Fibroblast of skin of left quadriceps (primary cell): ENCODE measurements at places on chromosomes 11 and 22.

- no peak for DNase-seq
Observed at GRCh38 chr11:133399855-133400625, 132.3 kb downstream of the OPCML start.

- no peak for DNase-seq
Observed at GRCh38 chr11:122724520-122724919, 69.0 kb downstream of the UBASH3B start.

DNA sequence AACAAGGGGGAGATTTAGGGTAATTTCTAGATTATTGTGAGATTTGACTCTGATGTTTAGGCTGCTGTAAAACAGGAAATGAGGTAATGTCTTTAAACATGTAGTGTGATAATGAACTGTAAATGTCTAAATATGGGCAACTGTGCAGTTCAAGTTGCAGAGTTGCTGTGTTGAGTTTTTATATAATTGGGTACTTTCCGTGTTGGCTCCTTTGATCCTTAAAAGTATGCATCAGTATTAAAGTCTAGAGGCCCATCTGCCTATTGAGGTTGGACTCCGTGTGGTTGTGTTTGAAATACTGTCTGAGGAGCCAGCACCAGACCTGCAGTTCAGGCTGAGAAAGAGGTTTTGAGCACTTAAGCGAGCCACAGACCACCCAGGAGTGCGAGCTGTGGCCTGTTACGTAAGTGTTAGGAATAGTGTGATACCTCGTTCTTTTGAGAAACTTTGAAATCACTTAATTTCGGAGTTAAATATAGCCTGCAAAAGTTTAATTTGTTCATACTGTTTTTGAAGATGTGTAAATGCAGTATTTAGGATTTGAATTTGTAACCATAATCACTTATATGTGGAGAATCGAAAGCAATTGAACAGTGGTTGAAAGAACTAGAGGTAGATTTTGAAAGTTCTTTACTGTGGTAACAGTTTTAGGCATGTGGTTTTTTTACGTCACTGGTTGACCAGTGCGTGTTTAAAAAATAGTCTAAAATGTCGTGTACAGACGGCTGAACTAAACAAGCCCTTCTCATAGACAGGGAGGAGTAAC lies 9.0 kb downstream of the FAM118A start:
- no peak for DNase-seq

DNA sequence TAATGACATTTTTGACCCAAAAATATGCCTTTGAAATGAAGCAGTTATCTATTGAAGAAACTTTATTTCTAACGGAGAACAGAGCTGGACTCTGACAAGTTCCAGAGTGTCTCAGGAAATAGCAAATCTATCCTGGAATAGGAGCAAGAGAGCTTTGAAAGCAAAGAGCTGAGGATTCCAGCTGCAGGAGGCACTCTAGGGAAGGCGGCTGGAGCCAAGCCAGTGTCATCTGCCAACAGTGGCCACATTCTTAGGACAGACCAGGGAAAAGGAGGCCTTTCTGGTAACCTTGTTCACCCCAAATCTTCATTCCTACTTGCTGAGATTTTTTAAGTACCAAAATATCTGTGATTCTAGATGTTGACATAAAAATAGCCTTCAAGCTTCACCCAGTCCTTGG lies 493.5 kb upstream of the B3GAT1 start:
- DNase-seq, result no peak

DNA sequence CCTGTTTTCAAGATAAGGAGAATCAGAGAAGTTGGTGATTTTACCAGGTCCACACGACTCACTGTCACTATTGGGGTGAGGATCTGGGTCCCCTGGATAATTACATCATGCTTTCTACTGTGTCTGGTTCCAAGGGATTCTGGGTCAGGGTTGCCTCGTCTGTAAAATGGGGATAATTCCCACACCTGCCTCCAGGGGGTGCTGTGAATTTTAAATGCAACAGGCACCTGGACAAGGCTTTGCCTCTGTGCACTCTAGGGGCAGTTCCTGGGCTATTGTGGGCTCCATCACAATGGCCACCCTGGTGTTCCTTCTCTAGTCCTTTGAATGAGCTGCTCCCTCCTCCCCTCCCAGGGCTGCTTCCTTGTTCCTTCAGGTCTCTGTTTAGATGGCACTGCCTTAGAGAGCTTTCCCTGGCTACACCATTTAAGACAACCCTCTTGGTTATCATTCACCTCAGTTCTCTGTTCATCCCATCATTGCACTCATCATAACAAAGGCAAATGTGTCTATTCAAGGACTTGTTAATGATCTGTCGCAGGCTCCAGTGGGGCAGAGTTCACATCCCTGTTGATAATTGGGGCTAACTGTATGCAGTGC lies 178.6 kb downstream of the MIAT start:
- DNase-seq, result no peak

GRCh38 chr11:65444314-65445051 lies 21.9 kb downstream of the NEAT1 start:
- DNase-seq, result no peak

DNA sequence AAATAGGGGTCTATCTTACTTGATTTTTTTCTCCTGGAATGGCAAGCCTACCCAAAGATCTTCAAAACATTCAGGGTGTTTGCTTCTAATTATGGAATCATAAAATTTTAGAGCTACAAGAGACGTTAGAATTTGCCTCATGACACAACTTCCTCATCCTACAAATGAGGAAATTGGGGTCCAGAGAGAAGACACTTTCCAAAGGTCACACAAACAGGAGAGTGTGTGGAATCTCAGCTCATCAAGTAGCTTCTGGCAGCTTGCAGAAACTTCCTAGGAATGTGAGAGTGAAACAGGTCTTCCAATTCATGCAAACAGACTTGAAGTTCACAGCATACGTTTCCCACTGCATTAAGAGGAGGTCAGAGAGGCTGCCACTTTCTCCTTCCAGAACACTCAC lies 976.0 kb downstream of the OPCML start:
- no peak for DNase-seq

GRCh38 chr11:129945373-129945772 lies 50.0 kb upstream of the NFRKB start:
- DNase-seq, result no peak

- no peak for DNase-seq
Observed at GRCh38 chr22:25650833-25651232, 86.4 kb downstream of the GRK3 start.

- DNase-seq, result no peak
Observed at GRCh38 chr22:40541300-40541699, 95.2 kb downstream of the MRTFA start.

DNA sequence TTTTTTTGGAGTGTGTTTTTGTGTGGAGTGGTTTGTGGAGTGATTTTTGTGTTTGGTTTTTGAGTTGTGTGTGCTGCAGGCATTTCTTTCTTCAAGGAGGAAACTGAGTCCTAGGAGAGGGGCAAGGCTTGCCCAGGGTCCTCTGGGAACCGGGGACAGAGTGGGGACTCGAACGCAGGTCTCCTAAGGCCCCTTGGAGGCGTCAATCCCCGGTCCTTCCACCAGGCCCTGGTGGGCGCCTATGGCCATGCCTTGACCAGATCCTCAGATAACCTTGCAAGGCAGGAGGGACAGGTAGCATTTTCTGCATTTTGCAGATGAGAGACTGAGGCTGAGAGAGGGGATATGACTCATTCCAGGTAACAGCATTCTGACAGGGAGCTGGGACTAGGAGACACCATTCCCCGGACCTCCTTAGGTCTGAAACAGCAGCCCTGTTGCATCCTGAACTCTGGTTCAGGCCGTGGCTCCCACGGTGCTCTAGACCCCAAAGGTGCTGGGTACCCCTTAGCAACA lies 39.1 kb downstream of the MYO7A start:
- DNase-seq, result no peak
